H7 (cell line): ENCODE measurements at places on chromosomes 5 and 9. TPM values are rescaled to one million over a fixed set of nuclear protein-coding genes. Genes with fewer than 3 reads are reported as not detected.
A peak's percentile ranks its signal among the peaks of the same experiment; 100 is the strongest.

TAF11L5 gene
- not detected in 2 replicates for total RNA-seq

OR1J1 gene
- not detected in 2 replicates for total RNA-seq

EPB41L4A gene
- 3.2 and 4.7 TPM in 2 replicates for total RNA-seq

CARTPT gene
- total RNA-seq = not detected in 2 replicates

CD274 gene
- total RNA-seq = 0.26 TPM in 1 of 2 replicates, not detected in the other

STPG3 gene
- total RNA-seq = not detected in 2 replicates

GPR150 gene
- 0.15 TPM in 1 of 2 replicates, not detected in the other for total RNA-seq

TRIM32 gene
- 13.6 and 15.8 TPM in 2 replicates for total RNA-seq

FBXO4 gene
- 1.3 and 1.4 TPM in 2 replicates for total RNA-seq

GDA gene
- total RNA-seq = 3.1 and 3.3 TPM in 2 replicates

PCDHGB2 gene
- 0.03 TPM in 1 of 2 replicates, not detected in the other for total RNA-seq

DNA sequence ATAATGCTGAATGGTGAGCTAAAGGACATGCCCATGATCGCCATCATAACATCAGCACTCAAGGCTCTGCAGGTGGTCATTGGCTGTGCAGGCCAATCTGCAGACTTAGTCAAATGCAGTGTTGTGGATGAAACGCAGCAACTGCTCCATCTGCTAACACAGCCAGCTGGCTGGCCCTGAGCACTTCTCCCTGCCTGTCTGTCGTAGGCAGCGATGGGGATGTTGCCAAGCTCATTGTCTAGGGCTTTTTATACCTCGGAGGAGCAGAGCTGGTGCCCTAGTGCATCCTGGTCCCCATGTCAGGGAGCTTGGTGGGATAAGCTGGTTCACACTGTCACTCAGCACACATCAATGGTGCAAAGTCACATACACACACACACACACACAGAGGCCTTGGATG is 189.4 kb downstream of the TENT4A start:
- no peak for DNase-seq

- no peak for DNase-seq
Measured at GRCh38 chr5:96691503-96692303, 29.5 kb downstream of the CAST start.

DNA sequence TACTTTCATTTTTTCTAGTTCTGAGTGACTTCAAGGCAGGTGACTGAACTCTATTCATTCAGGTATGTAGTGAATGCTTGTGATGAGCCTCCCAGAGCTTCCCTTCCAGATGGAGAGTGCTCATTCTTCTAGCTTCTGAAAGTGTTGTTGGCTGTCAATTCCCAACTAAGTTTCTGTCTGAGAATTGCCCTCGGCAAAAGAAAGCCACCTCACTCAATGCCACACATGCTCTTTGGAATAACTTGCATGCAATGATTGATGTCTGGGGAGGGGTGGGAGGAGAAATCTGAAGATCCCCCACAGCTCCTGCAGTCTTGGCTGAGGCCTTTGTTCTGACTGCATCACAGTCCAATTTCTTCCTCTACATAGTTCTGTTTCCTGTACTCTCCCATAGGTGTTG is 123.1 kb upstream of the C6 start:
- no peak for DNase-seq

GRCh38 chr5:79843450-79844388 is 147.3 kb downstream of the MTX3 start:
- DNase-seq = no peak

DNA sequence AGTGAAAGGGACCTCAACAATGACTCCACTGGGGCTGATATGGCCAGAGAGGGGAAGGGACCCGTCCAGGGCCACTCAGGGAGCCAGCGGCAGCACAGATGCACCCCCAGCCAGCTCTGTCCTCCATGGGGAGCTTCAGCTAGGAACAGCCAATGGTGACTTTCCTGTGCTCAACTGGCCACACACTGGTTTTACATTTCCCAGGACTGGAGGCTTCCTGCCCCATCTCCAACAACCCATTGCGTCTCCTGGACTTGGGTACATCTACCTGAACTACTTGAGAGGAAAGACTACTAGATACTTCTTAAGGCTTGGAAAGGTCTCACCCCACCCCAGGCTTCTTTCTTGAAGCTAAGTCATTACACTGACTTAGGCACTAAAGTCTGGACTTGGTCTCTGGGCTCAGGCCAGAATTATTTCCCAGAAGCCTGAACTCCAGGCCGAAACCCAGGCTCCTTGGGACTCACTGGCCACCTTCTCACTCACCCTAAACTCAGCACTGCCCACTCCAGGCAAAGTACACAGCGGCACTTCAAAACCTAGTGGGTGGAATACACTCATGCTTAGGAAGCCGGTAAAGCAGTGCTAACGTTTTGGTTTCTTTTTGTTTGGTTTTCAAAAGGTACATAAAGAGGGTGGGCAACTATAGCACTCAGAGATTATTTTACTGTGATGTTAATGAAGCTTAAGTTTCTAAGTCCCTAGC is 1.5 kb downstream of the IGFBPL1 start:
- no peak for DNase-seq

DNA sequence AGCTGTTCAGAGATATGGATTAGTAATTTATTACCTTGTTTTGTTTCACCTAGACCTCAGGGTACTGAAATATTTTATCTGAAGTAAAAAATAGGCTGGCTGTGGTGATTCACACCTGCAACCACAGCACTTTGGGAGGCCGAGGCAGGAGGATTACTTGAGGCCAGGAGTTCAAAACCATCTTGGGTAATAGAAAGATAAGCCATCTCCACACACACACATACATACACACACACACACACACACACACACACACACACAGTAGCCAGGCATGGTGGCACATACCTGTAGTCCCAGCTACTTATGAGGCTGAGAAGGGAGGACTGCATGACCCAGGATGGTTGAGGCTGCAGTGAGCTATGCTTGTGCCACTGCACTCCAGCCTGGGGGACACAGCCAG is 3.7 kb downstream of the ANXA2R start:
- no peak for DNase-seq

GRCh38 chr9:13952906-13953305 is 361.0 kb downstream of the NFIB start:
- DNase-seq = no peak

- peak; percentile 93 for DNase-seq
Measured at GRCh38 chr9:126613651-126614050, at the start of gene LMX1B. TSS of gene LMX1B (plus strand) at chr9:126613928. CDS start at chr9:126614450, 522 bp downstream.

GRCh38 chr9:12726795-12727194 is 33.6 kb downstream of the TYRP1 start:
- DNase-seq = no peak

DNA sequence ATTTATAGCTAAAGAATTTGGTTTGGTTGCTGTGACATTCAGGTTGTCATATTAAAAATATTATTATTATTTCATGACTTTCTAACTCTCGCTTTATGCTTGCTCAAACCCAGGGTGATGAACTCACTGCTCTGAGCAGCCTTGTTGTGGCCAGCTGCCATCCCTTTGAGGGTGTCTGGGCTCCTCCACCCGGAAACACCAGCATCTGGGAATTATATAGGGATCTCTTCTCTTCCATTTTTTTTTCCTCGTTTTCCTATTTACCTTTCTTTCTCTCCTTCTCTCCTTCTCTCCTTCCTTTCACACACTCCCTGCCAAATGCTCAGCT is 355.8 kb upstream of the SMARCA2 start:
- DNase-seq = no peak

DNA sequence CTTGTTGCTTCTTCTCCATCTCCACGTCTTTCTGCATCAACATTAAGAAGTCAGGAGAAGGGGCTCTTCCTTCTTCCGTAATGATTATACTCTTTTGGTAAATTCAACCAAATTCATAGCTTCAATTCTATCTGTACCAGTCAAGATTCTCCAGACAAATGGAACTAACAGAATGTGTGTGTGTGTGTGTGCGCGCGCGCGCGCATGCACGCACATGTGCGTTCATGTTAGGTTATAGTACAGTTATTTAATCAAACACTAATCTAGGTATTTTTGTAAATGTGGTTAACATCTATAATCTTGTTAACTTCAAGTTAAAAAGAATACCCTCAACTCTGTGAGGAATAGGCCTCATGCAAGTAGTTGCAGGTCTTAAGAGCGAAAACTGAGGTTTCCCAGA is 150.3 kb upstream of the TAS2R1 start:
- DNase-seq = no peak

GRCh38 chr5:103624035-103624480 is 61.5 kb upstream of the NUDT12 start:
- no peak for DNase-seq

DNA sequence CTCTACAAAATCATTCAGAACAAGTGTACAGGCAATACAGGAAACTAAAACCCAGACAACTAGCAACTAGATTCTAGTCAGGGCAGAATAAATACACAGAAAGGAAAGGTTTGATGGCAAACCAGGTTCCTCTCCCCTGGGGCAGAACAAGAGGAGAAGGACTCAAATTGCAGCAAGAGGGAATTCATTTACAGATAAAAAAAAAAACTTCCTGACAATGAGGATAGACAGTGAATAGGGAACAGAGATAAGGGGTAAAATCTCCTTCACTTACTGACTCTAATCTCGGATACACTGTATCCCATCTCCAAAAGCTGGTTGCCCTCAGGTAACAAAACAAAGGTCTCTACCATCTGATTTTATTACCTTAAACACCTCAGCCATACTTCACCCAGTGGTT is 244.0 kb downstream of the SEC61B start:
- no peak for DNase-seq

DNA sequence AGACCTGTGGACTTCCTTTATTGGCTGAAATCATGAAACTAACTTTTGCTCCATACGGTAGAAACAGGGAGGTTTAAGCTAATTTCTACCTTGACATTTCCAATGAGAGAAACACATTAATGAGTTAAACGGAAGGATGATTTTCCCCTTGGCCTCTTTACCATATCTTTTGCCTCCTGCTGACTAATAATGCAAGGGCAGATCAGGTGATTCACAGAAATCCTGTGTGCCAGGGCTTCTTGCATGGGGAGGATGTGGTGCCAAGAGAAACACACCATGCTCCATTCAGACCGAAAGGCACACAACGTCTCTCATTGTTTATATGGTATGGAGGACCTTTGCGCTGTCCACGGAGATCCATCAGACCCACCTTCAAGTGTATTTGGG is 17.4 kb upstream of the PRLR start:
- no peak for DNase-seq

- no peak for DNase-seq
Measured at GRCh38 chr9:134890155-134890495, 9.5 kb downstream of the FCN2 start.

DNA sequence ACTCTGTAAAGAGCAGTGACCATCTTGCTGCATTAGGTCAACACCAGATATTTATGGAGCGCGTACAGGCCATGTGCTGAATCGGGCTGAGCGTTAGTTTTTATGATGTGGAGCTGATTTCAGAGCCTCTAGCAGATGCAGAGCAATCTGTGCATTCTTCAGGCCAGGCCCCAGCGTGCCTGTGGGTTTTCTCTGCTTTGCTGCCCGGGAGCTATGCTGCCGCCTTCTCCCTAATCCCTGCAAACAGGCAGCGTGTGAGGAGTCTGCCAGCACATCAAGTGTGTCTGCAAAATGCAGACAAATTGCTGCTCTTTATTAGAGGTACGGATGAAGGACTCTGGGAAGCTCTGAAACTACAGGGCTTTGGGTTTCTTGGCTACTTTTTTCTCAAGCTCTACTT is 170.0 kb downstream of the NTRK2 start:
- no peak for DNase-seq

DNA sequence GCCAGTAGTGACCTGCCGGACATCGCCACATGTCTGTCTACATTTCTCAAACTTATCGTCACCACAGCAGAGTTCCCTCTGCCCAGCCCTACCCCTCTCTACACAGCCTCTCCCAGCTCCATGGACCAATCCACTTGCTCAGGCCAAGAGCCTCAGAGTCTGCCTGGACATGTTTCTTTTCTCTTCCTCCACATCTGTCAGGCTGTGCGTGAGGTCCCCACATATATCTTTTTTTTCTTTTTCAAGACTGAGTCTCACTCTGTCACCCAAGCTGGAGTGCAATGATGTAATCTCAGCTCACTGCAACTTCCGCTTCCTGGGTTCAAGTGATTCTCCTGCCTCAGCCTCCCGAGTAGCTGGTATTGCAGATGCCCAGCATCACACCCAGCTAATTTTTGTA is 62.7 kb upstream of the GGTA1 start:
- DNase-seq = no peak

DNA sequence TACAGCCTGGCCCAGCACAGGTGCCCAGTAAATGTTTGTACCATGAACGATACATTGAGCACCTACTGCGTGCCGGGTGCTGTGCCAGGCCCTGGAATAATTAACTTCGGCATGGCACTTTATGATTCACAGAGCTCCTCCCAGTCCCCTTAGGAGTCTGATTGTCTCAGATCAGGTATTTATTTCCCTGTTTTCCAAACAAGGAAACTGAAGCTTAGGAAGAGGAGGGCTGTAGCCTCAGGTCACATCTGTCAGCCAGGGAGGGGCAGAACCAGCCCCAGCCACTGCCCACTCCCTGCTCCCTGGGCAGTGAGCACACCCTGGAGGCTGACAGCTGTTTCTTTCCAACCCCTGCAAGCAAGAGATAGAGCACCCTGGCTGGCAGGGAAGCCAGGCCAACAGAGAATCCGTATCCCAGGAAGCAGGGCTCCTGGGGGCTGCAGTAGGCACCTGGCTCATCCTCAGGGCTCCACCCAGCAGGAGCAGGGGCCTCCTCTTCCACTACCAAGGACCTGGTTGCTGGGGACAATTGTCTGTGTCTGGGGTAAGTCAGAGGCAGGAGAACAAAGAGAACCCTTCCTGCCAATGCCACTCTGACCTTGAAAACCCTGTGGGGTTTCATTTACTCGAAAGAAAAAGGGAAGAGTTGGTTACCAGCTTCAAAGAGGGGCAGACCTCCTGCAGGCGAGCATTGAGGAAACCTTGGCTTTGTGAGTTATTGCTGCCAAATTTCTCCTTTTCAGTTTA is 69.0 kb downstream of the DAB2IP start:
- no peak for DNase-seq

DNA sequence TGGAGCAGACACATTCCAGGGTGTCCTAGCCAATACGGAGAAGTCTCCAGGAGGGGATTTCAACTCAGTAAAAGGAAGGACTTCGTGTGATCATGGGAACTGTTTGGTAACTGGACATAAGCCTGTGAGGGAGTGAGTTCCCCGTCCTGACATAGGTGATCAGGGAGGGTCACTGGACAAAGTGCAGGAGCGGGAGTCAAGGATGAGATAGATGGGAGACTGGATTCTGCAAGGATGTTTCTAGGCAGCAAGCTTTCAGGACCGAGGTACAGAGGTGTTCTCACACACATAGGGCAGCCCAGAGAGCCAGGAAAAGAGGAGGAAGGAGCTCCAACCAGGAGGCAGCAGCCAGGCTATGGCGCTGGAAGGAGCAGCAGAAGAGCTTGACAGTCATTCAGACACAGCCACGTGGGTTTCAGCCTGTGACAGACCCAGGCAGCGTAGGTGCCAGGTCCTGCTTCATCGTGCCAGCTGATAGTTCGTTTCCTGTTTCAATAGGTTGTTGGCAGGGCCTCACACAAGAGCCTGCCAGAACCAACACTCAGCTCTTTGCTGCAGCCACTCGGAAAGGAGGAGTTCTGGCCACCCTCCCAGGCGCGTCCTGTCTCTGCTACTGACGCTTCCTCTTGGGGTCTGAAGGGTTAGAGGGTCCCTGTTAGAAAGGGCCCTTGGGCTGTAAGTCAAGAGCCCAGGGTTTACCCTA is 84.1 kb downstream of the AMBP start:
- no peak for DNase-seq
